Large intestine (tissue), 12 donors: ENCODE measurements at places on chromosomes 13 and 19.

DNA sequence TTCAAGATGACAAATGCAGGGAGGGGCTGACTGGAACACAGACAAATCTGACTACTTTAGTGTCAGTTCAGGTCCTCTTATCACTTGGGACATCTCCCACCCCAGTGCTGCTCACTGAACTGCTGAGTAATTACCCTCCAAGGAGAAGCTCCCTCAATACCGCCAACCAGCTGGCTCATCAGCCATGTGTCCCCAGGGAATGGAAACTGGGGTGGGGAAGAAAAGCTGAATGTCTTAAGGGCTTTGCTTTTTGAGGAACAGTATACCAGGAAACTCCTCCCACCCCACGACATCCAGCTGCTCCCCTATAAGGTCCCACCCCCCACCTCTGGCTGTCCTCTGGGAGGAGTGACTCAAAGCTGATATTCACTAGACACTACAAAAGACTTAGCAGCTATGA lies 2.0 kb downstream of the ZNF823 start:
- DNase-seq, result peak; percentile 15

DNA sequence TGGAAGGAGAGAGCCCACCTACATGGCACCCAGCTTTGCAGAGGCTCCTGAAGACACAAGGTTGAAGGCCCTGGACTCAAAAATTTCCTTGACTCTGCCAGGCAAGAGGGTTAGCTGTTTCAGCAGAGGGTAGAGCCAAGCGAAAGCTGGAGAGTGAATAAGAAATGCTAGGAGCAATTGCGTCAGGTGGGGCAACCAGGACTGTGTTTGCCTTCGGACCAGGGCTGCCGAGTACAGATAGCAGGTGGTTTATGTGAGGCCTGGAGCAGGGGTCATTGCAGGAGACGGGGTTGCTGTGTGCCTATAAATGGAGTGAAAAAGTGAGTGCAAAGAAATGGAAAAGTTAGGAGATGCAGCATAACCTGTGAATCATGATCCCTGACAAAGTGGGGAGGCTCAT lies 59.1 kb downstream of the IRS2 start:
- DNase-seq, result no peak

DNA sequence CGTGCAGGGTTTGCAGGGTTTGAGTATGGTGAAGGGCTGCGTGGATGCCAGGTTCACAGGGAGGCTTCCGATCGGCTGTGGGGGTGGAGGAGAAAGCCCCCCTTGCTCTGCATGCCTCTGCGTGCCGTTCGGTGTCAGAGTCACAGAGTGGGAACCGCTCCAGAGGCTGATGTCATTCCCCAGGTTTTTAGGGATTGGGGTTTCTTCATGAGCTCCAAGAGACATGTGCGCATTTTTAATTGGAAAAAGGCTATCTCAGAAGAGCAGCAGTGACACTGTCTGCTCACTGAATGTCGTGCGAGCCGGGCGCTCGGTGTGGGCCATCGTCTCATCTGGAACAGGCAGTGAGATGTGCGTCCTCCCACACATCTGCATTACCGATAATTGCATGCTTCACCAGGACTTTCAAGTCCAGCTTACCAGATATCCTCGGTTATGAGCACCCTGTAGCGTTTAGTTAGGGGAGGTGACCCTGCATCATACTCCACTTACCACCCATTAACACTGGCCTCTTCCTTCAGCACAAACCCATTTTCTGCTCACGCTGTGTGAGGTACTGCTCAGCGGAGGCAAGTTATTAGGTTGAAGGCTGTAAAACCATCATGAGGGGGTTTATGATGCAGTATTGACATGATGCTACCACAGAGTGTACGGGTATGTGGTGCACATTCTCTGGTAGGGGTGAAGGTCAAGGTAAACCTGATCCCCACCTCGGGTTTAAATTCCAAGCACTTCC lies 1.7 kb downstream of the MCF2L start:
- no peak for DNase-seq

GRCh38 chr19:5128251-5128935 lies 159.5 kb downstream of the KDM4B start:
- peak; percentile 54 for DNase-seq

DNA sequence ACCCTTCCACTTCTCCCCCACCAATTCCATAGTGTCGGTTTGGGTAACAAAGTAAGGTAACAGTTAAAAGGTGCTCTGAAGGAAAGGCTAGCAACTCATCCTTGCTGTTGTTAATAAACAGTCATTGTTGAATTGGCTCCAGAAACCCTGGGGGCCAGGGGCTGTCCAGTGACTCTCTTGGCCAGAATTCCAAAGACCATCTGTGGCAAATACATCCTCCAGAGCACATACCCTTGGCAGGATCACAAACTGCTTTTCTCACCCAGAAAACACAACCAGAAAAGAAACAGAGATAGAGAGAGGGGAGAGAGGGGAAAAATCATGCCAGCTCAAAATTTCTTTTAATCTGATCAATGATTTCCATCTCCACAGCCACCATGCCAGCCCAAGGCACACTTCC lies 22.1 kb downstream of the CACNA1A start:
- no peak for DNase-seq

GRCh38 chr13:46101484-46102254 lies 3.2 kb downstream of the CPB2 start:
- DNase-seq, result no peak
